ENCODE measurements at places on chromosomes 3 and 15. TPM values are rescaled to one million over a fixed set of nuclear protein-coding genes. Genes with fewer than 3 reads are reported as not detected.

OPA1 gene
- total RNA-seq, result 41.5 TPM

DNA sequence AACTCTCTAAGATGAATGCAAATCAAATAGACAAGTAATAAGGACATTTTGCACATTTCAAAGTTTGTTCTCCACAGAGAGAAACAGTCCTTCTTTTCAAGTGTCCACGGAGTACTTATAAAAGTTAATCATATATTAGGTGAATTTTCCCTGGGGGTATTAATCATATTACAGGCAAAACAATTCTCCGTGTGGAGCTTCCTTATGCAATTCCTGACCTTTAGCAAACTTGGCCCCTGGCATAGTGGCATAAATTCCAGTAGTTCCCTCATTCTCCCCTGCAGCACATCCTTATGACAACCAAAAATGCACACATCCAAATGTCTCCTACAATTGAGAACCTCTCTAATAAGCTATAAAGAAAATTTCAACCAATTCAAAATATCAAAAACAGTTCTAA, 34.4 kb downstream of the FSIP1 start:
- DNase-seq, result no peak

DNA sequence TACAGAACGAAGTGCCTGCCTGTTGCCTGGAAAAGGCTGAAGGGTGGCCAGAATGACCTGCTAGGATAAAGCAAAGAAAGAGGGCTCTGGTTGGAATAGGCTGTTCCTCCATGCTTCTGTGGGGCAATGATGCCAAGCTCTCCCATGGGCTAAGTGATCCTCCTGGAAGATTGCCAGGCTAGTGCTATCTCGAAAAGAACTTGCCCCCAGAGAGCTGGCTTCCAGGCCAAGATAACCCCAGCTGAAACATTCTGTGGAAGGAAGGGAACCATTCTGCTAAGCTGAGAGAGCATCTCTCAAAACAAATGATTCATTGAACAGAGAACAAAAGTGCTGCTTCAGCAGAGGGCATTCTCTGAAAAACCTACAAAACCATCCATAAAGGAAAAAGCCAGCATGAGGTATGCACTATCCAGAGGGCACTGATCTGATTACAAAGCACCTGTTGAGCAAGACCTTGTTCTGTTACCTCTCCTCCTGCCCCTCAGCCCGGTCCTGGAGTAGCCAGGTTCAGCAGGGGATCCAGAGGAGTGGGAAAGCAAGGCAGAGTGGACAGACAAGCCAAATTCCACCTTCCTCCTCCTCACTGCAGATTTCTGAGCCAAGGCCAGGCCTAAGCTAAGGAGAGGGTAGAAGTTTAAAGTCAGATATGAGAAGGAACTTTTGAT, 31.9 kb upstream of the SPRED1 start:
- no peak for DNase-seq

DNA sequence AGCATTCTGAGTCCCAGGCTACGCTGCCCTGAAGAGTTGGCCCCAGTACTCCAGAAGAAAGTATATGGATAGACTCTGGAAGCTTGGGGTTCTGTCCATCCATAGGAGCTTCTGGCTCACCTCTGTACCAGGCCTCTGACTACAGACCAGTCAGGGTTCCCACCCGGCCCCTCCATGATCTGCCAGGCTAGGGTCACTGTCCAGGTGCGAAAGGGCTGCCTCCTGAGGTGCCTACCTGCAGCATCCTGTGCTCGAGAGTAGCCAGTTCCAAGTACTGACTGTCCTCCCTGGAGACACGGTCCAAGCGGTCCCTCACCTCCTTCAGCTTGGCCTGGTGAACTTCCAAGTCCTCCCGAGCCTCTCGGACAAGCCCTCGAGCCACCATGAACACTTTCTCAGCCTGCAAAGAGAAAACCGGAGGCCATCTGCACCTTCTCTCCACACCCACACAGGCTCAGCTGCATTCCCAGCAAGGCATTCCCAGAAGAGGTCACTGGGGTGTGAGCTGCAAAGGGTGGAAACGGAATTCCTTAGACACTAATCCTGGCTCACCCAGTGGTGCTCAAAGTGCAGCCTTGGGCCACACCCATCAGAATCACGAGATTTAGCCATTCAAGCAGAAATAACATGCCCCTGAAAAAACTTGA, 3.7 kb upstream of the PLXNB1 start:
- DNase-seq, result peak; percentile 80

GRCh38 chr3:101117980-101118379, 124.8 kb upstream of the ABI3BP start:
- DNase-seq, result no peak

DNA sequence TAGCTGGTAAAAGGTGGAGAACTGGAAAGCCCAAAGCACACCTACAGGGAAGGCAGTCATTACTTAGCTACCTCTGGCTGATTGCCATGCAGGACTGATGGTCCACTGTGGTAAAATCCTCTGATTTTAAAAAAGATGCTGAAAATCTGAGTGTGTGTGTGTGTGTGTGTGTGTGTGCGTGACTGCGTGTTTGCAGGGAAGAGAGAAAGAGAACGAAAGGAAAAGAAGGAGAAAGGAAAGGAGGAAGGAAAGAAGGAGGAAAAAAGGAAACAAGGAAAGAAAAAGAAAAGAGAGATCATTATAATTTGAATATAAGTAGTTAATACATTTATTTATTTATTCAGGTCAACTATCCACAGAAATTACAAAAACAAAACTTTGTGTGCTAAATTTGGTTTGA, 488.7 kb upstream of the KCNMB2 start:
- DNase-seq, result no peak

DNA sequence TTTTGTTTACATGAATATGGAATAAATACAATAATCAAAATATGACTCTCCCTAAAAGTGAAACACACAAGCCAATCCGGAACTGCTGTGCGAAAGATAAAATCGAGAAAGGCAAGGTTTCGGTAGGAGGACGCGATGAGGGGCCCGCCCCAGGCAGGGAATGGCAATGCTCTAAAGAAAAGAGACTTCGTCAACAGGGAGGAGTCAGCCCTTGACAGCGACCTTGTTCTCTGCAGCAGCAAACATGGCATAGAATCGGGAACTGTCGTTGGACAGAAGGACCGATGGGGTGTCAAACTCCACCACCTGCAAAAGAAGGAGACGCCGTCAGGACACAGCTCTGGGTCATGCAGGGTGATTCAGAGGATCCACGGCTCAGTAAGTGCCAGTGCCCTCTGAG, 36.4 kb upstream of the PARL start:
- no peak for DNase-seq

GRCh38 chr3:177479630-177480029, 282.3 kb upstream of the TBL1XR1 start:
- DNase-seq, result no peak

- DNase-seq, result no peak
These were observed 1.4 kb upstream of the AQP9 start for GRCh38 chr15:58136731-58137130.
